Activated CD8-positive, alpha-beta memory T cell treated with anti-CD3 and anti-CD28 coated beads for 1 hour (primary cell): ENCODE measurements at places on chromosomes 7 and 10.

DNA sequence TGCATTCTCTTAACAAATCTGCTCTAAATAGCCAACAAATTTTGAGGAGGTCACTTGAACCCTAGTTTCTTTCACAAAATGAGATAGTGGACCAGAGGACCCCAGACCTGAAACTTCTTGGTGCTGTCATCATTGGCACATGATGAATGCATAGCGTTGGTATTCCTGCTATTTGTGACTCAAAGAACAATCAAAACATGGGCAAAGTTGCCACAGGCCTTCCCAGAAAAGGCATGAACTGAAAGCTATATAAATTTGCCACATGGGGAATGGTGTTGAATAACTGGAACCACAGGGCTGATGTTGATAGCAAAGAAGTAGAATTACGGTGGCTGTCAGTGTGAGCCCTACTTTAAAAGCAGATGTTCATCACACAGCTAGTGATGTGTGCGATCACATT, 219.9 kb upstream of the KMT2E start:
- no peak for DNase-seq

- DNase-seq = no peak
Measured at GRCh38 chr7:40506158-40506557, 371.4 kb downstream of the SUGCT start.

GRCh38 chr10:101394524-101395133, 40.7 kb downstream of the BTRC start:
- no peak for DNase-seq

DNA sequence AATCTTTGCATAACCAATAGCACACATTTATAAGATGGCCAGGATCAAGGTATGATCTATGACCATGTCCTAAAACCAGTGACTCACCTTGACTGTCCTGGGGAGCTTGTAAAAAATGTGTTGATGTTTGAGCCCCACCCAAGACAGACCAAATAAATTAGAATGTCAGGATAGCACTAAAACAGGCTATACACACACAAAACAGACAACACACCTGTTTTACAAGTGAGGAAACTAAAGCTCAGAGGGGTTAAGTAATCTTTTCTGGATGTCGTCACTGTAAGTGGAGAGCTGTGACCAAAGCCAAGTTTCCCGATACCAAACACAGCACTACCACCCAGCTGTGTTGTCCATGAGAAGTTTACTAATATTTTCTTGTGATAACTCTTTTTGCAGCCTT, 84.5 kb downstream of the AVL9 start:
- no peak for DNase-seq

DNA sequence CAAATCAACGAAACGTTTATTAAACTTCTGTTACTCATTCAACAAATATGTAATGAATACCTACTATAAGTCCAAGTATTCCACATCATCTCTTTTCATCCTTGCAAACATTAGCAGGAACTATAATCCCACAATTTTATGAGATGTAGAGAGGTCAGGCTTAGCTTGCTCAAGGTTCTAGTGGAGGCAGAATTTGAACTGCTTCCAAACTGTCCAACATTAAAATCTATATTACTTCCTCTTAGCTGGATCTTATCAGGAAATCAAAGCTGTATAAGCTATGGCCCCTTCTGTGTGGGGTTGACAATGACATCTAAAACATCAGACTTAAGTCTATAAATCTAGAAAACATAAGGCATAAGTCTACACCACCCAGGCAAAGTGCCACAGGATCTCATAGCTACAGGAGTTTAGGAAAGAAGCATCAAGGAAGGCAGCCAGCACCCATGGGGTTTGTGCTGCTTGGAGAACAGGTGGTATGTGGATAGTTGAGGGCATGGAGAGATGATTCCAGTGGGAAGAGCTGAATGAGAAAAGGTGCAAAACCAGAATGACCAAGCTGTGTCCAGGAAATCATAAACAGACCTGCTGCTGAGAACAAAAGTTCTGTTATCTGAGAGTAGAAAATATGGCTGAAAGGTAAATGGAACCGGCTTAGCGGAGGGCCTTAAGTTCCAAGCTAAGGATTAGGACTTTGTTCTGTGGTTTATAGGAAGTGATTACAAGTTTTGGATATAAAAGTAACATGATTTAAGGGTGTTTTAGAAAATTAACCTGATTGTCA, 34.5 kb downstream of the PAPSS2 start:
- no peak for DNase-seq

DNA sequence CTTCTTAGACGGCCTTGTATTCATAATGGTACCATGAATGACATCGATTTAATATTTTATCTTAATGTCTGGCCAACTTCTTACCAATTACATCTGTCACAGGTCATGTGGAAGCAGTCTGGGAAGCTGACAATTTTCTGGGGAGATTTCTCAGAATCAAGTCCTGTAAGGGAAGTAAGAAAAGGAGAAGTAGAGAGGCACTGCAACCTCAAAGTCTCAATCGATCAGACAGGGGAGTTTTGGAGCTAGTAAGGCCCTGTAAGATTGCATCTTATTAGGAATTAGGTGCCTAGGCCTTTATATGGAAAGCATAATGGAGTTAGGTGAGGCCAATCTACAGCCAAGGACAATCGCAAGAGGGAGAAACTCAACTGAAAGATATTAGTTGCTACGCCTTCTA, 694.6 kb upstream of the SORCS1 start:
- no peak for DNase-seq

DNA sequence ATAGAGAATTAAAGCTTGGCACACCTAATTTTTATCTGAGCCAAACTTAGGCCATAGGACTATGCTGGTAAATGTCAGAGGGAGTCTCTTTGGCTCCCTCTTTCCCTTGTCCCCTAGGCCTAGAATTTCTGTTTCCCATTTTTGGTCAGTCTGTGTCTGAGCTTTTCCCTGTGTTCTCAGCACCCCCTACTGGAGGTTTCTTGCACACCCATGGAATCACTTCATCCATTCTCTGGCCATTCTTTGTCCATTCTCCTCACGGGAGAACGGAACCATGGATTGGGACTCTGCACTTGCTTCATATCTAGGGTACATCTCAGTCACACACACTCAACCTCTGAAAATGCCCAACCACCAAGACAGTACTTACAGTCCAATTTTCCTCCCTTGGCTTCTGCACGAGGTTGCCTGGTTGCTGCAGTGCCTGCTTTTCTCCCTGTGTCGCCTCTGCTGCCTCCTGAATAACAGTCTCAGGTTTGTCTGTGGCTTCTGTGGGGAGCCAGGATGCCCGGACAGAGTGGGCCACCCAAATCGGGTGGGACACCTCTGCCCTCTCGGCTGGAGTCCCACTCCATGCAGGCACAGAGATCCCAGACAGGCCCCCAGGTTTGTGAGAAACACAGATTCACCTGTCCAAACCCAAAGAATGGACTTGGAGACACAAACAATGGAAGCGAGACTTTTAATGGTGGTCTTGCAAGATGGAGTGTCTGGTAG, 35.1 kb upstream of the DNAH11 start:
- DNase-seq = no peak

- DNase-seq = no peak
Measured at GRCh38 chr7:78594156-78594555, 795.6 kb downstream of the PHTF2 start.

DNA sequence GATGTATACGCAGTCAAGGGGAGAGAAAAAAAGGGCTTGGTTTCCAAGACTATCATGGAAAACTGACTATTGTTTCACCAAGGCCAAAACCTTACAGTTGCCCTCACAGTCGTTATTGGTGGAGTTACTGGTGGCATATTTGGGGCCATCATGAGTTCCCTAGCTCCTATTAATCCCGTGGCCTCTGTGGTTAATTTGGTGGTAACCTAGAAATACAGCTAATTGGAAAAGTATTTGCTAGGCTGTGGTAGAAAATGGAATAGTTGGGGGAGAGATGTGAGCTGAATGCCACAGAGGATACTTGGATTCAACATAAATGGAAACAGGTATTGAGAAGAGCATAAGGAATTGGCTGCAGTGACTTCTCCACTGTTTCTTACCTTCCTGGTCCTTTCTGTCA, 450.7 kb downstream of the KCNMA1 start:
- no peak for DNase-seq

DNA sequence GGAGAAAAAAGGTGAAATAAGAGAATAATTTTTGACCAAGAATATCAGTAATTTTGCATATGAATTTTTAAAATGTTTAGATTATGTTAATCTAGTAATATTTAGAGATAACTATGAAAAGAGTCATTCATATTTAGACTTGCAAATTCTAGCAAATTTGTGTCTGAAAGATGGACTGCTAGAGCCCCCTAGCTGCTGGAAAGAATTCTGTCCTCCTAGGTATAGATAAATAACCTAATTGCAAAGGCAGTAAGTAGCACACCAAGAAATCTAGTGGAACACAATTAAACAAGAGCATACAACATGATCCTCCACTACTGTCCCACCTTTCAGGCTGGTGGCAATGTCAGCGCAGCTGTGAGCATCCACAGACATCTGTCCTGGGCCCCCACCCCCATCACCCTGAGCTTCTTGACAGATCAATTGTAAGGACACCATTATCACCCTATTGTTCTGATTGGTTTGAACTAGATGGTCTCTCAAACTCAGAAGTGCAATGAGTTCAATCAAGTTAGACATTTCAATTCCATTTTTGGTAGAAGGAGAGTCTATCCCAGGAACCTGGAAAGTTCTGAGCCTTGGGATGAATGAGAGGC, 15.0 kb upstream of the GFRA1 start:
- DNase-seq = no peak

DNA sequence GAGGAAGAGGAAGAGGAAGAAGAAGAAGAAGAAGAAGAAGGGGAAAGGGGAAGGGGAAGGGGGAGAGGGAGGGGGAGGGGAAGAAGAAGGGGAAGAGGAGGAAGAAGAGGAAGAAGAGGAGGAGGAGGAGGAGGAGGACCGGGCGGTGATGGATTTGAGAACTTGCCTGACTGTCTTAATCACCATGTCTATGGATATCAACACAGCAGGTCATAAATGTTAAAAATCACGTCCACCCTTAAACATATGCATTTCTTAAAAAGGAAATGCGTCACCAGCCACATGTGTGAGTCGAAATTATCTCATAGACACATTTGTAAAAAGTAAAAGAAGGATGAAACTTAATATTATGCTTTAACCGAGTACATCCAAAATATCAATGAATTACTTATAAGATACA, 42.1 kb upstream of the INSIG1 start:
- DNase-seq = no peak

GRCh38 chr7:47268851-47269836, 312.8 kb downstream of the TNS3 start:
- DNase-seq = no peak

- no peak for DNase-seq
Measured at GRCh38 chr7:87206361-87206760, 13.2 kb downstream of the TMEM243 start.

- no peak for DNase-seq
Measured at GRCh38 chr7:50341724-50342123, 37.2 kb downstream of the IKZF1 start.

DNA sequence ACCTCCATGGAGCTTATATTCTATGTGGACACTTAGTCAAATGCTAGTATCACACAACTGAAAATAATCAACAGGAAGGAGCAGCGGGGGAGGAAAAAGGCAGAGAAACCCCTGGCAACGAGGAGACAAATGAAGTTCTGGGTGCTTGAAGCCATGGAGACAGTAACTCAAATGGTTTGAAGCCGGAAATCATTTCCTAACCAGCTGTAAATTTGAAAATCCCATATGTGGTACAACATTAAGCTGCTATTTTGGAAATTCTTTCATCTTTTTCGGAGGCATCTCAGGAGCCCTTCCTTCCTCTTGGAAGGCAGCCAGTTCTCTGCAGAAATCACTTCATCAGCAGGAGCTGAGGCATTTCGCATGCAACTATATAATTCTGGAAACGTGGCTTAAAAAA, 91.4 kb downstream of the PPP1R3C start:
- DNase-seq = no peak

DNA sequence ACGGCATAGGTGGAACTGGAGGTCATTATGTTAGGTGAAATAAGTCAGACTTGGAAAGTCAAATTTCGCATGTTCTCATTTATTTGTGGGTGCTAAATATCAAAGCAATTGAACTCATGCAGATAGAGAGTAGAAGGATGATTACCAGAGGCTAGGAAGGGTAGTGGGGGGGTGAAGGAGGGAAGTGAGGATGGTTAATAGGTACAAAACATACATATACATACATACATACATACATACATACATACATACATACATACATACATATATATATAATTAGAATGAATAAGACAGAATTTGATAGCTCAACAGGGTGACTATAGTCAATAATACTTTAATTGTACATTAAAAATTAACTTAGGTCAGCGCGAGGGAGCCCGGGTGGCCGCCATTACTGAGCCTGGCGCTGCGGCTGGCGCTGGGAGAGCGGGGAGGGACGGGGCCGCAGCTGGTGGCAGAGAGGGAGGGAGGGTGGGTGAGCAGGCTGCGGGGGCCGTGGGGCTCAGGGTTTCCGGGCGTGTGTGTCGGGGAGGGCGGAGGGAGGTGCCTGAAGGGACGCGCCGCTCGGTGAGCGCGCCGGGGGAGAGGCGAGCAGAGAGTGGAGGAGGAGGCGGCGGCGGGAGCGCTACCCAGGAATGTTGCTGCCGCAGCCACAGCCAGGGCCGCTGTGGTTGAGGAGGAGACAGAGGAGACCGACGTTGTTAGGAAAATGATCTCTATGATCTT, 85.8 kb upstream of the EGFR start:
- no peak for DNase-seq

DNA sequence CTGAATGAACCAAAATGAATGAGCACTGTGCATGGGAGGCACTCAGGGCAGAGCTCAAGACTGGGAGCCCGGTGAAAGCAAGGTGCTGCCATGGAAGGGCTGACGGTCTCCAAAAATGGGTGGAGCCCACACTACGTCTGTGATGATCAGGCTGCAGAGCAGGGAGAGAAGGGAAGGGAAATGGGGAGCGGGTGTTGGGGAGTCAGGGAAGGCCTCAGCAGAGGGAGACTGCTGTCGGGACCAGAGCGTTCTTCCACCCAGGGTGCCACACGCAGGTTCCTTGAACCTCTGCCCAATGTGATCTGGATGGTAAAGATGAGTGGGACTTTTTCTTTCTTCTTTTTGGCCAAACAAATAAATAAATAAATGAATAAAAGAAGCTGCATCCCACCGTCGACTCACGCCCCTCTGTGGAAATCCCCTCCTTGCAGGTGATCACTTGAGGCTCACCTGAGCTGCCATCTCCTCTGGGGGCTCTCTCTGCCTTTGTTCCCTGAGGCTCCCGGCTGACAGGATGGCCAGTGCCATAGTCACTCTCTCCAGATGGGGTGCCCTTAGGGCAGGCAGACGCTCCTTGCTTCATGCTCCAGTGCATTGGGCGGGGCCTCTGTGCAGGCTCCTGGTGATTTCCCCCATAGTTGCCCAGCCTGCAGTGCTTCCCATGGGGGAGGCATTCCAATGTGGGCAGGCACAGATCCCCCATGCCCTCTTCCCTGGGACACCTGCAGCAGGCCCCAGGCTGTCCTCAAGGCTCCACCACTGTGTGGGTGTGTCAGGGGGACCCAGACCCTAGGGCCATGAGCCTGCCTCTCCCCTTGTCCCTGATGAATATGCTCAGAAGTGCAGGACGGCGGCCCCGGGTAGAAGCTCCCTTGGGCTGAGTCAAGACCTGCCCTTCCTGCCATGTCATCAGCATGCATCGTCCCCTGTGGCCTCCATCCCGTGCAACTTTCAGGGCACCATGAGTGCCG, 131.8 kb downstream of the PTPN20 start:
- no peak for DNase-seq

- DNase-seq = no peak
Measured at GRCh38 chr7:47485640-47486435, 96.1 kb downstream of the TNS3 start.

- DNase-seq = no peak
Measured at GRCh38 chr10:61984803-61985418, 83.4 kb downstream of the ARID5B start.

GRCh38 chr7:103772171-103772773, 217.2 kb downstream of the RELN start:
- no peak for DNase-seq

- no peak for DNase-seq
Measured at GRCh38 chr7:120311028-120311788, 38.2 kb downstream of the KCND2 start.
